ENCODE measurements at places on chromosomes 1 and 21.

GRCh38 chr1:70239940-70240339 lies 18.8 kb downstream of the SRSF11 start:
- DNase-seq, result no peak

DNA sequence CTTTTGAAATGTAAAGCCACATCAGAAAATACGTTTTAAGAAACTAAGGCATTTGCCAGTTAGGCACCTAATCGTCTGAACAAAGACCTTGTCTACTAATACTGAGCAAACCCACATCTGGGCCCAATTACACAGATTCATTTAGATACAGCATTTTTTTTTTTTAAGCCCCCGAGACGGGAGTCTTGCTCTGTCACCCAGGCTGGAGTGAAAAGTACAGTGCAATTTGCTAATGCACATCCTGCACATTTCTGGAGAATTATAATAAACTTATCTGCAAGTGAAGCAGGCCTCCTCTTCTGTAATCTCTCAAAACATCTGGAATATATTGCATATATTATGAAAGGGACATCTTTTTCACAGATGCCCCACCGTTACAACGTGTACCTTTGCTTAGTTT lies 3.3 kb downstream of the RSRP1 start:
- no peak for DNase-seq

DNA sequence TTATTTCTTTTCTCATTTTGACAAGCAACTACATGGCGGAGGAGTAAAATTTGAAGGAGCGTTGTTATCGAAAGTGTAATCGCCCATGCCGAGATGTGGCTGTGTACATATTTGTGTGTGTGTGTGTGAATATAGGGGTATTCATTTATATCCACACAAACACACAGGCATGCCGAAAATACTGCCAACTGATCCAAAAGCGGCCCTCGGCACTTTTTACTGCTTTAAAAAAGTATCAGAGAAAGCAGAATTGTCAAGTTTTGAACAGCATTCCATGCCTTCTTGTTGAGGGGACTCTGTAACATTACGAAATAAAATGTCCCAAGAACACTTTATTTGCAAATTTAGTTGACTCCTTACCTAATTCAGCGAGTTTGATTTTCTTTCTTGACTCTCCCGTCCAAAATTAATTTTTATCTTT lies 1.1 kb downstream of the PBX1 start:
- peak; percentile 16 for DNase-seq

DNA sequence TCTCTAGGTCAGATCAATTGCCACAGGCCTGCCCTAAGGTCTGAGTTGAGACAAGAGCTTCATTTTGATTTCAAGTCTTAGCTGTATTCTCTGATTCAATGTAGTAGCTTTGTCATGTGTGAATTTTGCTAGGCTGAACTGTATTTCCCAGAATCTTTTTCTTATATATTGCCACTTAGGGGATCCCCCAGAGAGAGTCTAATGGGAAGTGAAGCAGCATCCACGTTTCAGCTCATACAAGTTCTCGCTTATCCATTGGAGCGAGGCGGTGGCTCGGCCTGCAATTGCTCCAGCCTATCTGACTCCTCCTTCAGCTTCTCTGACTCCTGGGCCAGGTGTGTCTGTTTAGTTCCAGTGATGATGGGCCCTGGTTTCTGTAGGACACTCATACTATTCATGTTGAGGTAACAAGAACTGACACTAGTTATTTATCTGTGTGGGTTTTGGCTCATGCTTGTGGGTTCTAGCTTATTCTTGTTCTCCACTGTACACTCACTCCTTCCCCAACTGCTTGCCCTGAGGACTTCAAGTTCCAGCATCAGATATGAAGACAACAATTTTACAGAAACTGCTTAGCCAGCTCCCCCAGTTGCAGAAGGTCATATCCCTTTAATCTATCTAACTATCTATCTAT lies 48.2 kb downstream of the TBX19 start:
- DNase-seq, result no peak

DNA sequence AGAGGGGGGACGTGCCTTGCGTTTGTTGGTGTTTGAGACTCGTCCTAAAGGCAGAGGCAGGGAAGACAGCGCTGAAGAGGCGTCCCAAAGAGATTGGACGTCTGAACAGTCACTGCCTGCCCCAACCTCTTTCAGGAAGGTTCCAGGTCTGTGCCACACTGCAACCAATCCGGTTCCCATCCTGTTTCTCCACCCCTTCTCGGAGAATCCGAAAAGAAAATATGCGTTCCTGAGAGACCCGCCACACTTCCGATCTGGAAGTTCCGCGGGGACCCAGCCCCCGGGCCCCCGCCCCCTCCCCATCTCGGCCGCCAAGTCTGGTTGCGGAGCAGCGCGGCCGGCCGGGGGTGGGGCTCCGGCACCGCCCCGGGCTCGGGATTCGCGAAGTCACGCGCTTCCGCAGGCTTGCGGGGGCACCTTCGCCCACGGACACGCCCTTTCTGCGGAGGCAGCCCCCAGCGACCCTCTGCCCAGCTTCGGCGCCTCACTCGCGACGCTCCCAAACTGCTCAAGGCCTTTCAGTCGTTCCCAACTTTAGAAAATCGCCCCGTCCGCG lies 124.5 kb upstream of the DPYD start:
- DNase-seq, result no peak

- DNase-seq, result no peak
Measured at GRCh38 chr1:87684713-87685205, 356.1 kb downstream of the LMO4 start.

- DNase-seq, result no peak
Measured at GRCh38 chr1:193060115-193060403, 647 bp downstream of the RO60 start.

DNA sequence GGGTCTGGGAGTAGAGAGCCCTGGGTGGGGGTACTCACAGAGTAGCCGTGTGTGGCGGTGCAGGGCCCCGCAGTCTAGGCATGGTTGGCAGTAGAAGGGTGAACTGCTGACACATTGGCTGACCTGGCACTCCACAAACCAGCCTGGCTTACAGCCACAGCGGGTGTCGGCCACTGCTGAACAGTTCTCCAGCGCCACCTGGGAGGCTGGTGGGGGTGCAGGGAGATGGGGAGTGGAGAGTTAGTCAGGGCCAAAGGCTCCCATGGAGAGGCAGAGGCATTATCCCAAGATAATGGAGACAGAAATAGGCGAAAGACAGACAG lies 1.5 kb downstream of the TNFRSF25 start:
- no peak for DNase-seq

Measured in NCI-H1694 treated with DMSO at 0.1 percent for 48 hours (cell line).